Omental fat pad (tissue), 4 donors: ENCODE measurements at places on chromosomes 2 and 18. TPM values are rescaled to one million over a fixed set of nuclear protein-coding genes. Genes with fewer than 3 reads are reported as not detected.

Gene MC4R
- total RNA-seq = not detected

DNA sequence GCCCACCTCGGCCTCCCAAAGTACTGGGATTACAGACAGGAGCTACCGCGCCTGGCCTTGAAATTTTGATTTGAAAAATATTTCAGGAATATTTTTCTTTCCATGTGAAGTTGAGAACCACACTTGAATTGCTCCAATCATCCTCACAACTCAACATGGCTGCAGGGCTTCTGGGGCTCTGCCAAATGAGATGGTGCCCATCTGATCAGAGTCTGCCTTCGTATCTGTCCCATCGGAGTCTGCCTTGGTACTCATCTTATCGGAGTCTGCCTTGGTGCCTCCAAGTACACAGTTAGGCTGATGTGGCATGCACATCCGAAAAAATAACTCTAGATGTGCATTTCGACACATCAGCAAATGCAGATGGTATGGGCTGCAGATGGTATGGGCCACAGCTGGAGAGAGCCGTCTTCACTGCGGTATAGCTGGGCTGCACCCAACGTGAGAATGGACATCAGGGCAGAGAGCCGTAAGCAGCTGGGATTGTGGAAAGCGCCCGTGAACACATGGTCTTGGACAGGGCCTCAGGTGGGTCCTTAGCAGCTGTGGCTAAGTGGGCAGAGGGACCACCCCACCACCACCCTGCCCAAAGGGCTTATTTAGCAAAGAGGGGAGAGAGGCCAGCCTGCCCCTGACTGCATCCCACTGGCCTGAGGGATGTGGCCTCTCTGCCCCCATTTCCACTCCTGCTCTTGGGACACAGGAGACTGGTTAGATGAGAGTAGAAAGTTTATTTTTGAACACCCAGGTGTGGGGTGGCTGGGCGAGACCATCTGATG, 52.1 kb upstream of the RBM44 start:
- DNase-seq = no peak

DNA sequence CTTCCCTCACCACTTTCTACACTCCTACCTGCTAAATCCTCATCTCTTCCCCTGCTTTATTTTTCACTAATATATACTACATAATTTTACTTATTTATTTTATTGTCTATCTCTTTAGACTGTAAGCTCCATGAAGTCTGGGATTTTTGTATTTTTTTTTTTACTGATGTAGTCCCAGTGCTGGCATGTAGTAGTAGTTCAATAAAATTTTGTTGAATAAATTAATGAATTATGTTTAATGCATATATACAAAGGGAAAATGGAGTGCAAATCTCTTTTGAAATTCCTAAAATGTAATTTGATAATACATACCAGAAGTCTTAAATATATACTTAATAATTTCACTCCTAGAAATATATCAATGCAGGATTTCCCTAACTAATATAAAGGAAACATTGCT, 7.1 kb upstream of the NABP1 start:
- no peak for DNase-seq

GRCh38 chr18:6139007-6139406, 243.7 kb upstream of the TMEM200C start:
- DNase-seq = no peak

DNA sequence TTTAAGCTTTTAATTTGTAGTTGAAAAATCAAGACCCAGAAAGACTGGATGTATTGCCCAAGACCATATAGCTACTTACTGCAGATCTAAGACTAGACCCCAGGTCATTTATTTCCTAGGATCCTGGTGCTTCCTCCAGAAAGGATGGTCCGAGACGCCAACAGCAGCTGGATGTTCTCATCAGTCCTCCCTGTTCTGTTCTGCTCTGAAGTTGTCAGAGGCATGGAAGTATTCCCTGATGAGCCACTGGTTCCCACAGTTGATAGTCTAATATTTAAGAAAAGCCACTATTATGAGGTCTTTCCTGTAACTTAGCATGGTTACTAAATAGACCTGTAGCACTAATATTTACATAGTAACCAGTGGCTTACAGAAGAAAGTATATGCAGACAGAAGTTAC, 393.5 kb downstream of the MTX2 start:
- DNase-seq = no peak

- DNase-seq = no peak
These were observed 440.5 kb downstream of the NBAS start for GRCh38 chr2:15120631-15121030.

Gene ANKRD30BL
- not detected for total RNA-seq

DNA sequence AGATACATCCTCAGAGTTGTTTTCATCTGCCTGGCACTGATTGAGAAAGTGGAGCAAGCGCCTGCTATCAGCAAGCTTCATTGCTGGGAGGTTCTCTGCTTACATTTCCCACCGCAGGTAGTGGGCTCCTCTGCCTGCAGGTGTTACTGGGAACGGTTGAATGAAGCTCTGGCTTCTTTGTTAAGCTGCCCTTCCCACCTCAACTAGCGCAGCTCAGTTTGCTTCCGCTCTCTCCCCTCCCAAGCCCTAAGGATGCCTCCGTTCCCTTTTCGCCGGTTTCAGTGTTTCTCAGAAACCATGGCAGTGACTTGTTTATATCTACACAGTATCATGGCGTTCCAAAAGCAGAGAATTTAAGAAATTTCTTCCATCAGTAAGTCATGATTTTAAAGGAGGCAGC, 72.2 kb upstream of the B3GNT7 start:
- DNase-seq = no peak

DNA sequence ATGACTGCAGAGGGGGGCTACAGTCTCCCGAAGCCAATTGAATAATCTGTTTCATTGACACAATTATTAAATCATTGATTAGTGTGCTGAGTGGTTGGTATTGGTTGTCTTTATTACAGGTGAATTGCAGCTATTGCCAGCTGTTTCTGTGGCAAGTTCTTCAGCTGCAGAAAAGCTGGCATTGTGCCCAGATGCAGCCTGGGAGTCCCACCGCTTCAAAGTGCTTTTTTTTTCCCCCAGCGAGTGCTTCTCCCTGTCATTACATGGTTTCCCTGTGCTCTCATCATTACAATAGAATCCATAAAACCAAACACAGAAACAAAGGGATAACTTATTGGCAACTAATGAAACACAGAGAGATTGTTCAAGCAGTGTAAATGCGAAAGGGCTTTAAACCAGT, 164.7 kb downstream of the GRB14 start:
- DNase-seq = no peak

Gene SLC4A3
- 7.0 TPM for total RNA-seq

DNA sequence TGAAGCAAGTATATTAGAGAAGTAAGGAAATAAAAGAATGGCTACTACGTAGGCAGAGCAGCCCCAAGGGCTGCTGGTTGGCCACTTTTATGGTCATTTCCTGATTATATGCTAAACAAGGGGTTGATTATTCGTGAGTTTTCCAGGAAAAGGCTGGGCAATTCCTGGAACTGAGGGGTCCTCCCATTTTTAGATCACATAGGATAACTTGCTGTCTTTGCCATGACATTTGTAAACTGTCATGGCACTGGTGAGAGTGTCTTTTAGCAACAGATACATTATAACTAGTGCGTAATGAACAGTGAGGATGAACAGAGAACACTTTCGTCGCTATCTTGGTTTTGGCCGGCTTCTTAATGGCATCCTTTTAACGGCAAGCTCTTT, 2.6 kb upstream of the UBE2F start:
- DNase-seq = no peak

GRCh38 chr2:79640001-79640400, 127.2 kb downstream of the CTNNA2 start:
- DNase-seq = no peak
